ENCODE measurements at places on chromosomes 6 and 20. TPM values are rescaled to one million over a fixed set of nuclear protein-coding genes. Genes with fewer than 3 reads are reported as not detected.

The NELFCD gene
- total RNA-seq, result 39.6 TPM

The LCA5 gene
- 5.0 TPM for total RNA-seq

The ULBP1 gene
- not detected for total RNA-seq

The SLC32A1 gene
- total RNA-seq, result not detected

The RBPJL gene
- not detected for total RNA-seq

The TP53TG5 gene
- total RNA-seq, result not detected

The TTK gene
- 5.9 TPM for total RNA-seq

The STK4 gene
- total RNA-seq, result 128 TPM
